Effector memory CD8-positive, alpha-beta T cell (primary cell): ENCODE measurements at places on chromosomes 7 and 10.
A peak's percentile ranks its signal among the peaks of the same experiment; 100 is the strongest.

DNA sequence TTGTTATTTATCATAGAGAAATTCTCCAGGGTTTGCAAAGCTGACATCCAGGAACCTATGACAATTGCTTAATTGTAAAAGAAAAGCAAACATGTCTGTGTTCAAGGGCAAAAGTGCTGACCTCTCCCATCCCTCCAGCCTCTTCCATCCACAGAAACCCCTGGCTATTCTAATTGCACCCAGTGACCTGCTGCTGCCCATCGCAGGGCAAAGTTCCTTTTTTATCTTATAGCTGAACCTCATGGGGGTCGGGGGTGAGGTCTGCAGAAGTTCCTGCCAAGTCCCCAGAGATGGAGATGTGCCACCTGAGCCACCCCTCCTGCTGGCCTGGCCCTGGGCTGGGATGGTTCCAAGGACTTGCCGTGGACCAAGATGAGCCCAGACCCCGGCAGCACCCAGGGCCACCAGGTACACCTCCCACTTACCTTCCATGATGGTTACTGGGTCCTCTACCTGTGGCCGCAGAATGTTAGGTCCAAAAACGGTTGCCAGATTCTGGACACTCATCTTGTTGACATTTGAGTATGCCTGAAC is 146.5 kb downstream of the MAPK8 start:
- DNase-seq = no peak

DNA sequence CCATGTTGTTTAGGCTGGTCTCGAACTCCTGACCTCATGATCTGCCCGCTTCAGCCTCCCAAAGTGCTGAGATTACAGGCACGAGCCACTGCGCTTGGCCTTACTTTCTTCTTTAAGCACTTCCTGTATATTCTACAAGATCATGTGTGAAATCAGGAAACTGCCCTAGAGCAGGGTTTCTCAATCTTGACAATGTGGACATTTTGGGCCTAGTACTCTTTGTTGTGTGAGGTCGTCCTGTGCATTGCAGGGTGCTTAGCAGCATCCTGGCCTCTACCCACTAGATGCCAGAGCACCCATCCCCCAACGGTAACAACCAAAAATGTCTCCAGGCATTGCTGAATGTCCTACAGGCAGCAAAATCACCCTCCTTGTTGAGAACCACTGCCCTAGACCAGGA is 24.7 kb downstream of the RRP12 start:
- no peak for DNase-seq

- DNase-seq = no peak
Measured at GRCh38 chr7:139023076-139023475, 12.8 kb downstream of the ZC3HAV1L start.

GRCh38 chr7:22117222-22117621 is 171.5 kb upstream of the CDCA7L start:
- DNase-seq = no peak

- no peak for DNase-seq
Measured at GRCh38 chr10:76115131-76115470, 683.7 kb downstream of the LRMDA start.

- DNase-seq = no peak
Measured at GRCh38 chr10:3494131-3494837, 290.7 kb downstream of the KLF6 start.

DNA sequence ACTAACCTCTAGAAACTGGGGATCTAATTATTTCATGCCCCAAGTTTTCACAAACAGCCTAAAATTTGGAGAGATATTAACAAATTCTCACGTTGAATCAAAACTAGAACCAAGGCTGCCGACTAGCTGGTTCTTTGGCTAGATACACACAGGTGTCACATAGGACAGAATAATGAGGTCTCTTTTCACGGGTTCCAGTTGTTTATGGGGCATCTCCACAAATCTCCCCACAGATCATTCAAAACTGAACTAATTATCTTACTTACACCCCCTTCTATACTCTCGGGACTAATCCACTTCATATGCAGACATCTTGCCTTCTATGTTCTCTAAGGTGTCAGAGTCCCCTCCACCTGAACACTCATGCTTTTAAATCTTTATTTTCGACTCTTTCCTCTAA is 16.4 kb upstream of the OR2AE1 start:
- no peak for DNase-seq

GRCh38 chr10:75866300-75866625 is 434.8 kb downstream of the LRMDA start:
- no peak for DNase-seq

GRCh38 chr10:114698271-114699061 is 40.4 kb upstream of the ABLIM1 start:
- DNase-seq = no peak

GRCh38 chr10:91540733-91541132 is 92.1 kb downstream of the PPP1R3C start:
- DNase-seq = no peak

DNA sequence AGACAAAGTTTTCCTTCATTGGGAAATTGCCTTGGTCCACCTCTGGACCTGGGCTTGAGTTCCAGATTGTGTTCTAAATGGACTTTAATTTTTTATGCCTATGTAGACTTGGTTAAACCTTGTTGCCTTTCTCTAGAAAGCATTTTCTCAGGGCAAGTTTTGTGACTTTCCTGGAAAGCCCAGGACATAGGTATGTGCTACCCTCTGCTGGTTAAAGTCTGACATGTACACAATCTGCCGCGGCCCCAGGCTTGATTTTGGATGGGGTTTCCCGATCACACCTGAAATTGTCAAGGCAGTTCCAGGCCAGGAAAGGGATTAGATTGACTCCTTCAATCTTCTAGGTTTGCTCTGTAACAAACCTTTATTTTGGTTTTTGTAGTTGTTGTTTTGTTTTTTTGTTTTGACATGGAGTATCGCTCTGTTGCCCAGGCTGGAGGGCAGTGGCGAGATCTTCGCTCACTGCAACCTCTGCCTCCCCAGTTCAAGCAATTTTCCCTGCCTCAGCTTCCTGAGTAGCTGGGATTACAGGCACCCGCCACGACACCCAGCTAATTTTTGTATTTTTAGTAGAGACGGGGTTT is 14.1 kb upstream of the AKR1B10 start:
- DNase-seq = peak; percentile 7

DNA sequence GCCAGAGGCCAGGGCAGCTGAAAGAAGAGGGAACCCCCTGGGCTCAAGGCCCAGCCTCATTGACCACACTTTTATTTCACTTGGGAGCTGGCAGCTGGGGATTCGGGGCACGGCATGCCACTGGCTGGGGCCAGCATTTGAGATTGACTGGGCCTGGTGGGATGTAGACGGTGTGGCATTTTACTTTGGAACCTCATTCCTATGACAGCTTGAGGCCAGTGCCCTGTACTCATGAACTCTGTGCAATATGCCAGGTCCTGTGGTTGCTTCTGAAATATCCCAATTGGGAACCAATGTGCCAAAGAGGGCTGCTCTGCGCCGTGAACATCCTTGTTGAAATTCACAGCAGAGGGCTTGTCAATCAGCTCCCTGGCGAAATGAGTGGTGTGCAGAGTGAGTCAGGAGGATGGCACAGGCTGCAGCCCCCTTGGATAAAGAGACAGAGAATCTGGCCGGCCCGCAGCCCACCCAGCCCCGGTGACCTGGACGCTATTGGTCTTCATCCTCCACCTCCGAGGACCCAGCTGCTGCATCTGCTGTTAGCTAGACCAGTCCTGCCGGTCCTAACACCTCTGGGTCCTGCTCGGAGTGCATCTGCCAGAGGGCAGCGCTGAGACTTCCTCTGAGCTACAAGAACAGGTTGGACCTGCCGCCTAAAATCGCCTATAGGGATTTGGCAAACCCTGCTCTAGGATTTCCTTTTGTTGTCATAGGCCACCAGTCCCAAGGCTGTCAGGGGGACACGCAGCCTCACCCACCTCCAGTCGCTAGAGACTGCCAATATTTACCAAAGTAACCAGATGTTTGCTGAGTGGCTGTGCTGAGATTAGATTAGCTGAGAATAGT is 58.0 kb downstream of the PRKAG2 start:
- DNase-seq = no peak

DNA sequence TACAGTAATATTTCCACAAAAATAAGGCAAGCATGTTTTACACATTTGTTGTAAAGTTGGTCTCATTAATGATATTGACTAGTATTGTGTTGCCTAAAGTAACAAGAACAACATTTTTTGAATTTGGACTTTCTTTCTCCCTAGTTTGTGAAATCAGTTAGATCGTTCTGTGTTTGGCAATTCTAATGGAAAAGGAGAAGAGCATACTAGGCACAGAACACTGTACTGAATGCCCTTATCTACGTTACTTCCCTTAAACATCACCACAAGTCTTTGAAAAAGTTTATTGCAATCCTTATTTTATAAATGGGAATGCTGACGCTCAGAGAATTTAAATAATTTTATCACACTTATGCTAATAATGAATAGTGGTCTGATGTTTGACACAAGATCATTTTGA is 372.2 kb downstream of the EXOC4 start:
- DNase-seq = no peak
